ENCODE measurements at places on chromosomes 3 and 15.
A peak's percentile ranks its signal among the peaks of the same experiment; 100 is the strongest.

DNA sequence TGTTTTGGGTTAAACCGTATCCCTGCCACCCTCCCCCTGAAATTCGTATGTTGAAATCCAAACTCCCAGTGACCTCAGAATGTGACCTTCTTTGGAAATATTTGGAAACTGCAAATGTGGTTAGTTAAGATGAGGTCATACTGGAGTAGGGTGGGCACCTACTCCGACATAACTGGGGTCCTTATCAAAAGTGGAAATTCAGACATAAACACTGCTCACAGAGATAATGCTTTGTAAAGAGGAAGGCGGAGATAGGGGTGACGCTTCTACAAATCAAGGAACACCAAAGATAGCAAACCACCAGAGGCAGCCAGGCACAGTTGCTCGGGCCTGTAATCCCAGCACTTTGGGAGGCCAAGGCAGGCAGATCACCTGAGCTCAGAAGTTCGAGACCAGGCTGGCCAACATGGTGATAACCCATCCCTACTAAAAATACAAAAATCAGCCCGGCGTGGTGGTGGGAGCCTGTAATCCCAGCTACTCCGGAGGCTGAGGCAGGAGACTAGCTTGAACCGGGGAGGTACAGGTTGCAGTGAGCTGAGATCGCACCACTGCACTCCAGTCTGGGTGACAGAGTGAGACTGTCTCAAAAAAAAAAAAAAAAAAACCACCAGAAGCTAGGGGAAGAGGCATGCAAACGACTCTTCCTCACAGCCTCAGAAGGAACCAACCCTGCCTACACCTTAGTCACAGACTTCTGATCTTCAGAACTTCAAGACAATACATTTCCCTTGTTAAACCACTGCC lies 51.1 kb upstream of the CHD2 start:
- DNase-seq: peak; percentile 28

DNA sequence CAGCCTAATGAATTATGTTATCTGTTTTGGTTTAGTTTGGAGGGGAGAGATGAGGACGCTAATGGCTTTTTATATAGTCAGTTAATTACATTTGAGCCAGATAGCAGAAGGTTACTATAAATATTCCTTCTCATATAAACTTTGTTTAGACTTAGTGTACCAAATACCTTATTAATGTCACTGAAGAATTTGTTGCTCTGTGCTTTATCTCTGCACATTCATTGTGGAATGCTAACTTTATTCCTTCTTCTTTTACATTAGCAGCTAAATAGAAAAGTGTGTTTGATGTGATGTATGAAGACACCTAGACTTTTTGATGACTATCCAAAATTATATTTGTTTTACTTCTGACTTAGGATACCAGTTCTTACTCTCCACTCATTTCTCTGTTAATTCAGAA lies 105.2 kb downstream of the EPHA3 start:
- no peak for DNase-seq

DNA sequence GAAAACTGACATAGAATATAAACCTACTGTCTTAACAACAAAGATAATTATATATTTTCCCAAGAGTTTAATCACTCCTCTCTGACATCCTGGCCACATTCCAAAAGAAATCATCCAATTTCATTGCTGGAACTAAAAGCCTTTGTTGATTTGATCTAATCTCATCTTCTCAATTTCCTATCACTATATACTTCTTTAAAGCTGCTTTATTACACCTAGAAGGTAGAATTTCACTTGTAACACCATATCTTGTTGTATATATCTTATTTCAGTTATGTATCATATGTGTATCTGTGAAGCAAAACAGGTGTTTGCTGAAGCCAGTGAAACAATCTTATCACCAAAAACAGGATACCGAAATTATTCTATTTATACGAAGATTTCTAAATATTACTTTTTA lies 740.2 kb downstream of the ROBO1 start:
- no peak for DNase-seq

GRCh38 chr3:32121137-32121536 lies 14.7 kb downstream of the GPD1L start:
- DNase-seq: no peak

- no peak for DNase-seq
These were observed 563.7 kb downstream of the NSUN3 start for GRCh38 chr3:94626573-94626972.

DNA sequence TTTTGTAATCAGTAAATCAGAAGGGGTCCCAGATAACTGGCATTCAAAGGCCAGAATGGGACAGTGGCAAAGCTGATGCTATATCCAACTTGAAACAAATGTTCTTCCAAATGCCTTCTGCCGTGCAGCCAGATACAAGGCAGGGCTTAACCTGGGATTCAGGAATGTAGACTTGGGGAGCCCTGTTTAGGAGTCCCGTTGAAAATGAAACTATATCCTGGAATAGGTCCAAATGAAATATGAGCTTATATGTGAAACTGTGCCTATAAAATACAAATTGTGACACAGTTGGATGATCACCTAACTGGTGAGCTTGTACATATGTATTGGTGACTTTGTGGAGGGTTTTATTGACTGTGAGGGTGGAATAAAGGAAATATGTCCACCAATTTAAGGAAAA lies 28.7 kb downstream of the FRMD4B start:
- DNase-seq: no peak

DNA sequence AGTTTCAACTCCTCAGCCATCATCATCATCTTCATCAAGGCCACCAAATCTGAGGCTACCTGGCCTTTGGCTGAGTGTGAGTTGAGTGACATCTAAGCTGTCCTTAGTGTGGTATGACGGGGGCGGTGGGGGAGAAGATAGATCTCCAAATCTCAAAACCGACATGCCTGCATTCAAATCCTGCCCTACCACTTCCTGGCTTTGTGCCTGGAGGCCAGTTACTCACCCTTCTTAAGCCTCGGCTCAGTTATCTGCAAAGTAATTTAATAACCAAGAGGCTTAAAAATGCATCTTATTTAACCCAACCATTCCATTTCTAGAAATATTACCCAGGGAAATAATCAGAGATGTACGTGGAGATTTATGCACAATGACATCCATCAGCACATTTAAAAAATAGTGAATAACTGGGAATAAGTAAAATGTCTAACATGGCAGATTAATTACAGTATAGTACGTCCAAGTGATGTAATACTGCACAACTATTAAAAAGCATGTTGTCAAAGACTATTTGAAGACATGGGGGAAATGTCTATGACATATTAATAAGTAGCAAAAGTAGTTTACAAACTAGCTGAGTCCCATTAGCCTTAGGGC lies 167.4 kb downstream of the NTRK3 start:
- DNase-seq: no peak

DNA sequence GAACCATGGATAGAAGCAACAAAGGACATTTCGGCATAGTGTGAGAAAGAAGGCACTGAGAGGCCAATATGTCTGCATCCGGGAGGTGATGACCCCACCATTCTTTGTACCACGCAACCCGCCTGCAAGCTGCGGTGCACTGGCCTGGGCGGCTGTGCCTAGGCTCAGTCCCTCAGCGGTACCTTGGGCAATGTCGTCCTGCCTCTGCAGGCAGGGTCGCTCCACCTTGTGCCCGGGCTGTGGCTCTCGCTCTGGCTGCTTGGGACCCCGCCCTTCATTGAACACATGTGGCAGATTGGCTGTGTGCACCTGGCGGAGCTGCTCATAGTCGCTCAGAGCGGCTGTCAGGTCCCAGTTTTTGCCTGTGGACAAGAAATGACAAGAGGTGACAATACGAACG lies 243.2 kb downstream of the KLF13 start:
- no peak for DNase-seq

- DNase-seq: no peak
These were observed 225.9 kb downstream of the IGSF11 start for GRCh38 chr3:118808723-118809122.

GRCh38 chr3:24680214-24680967 lies 185.7 kb upstream of the THRB start:
- no peak for DNase-seq

DNA sequence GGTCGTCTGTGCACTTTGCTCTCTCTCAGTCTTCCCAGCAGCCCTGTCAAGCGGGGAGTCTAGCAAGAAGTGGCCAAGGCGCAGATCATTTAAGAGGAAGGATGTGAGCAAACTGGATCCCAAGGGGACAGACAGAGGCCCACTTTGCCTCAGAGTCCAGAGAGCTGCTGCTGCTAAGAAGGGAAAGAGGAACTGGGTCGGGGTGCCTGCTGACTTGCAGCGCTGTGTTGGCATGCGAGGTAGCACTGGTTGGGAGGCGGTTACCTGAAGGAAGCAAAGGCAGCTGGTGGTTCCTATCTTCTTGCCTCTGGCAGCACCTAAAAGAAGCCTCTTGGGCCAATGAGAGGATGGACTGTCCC lies 28.1 kb downstream of the SMAD3 start:
- DNase-seq: no peak

DNA sequence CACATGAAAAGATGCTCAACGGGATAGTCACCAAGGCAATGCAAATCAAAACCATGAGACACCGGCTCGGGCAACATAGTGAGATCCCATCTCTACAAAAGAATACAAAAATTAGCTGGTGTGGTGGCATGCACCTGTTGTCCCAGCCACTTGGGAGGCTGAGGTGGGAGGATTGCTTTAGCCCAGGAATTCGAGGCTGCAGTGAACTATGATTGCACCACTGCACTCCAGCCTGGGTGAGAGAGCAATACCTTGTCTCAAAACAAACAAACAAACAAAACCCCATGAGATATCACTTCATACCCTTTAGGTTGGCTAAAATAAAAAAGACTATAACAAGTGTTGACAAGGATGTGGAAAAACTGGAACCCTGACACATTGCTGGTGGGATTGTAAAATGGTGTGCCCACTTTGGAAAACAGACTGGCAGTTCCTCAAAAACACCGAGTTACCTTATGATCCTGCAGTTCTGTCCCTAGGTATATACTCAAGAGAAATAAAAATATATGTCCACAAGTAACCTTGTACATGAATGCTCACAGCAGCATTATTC lies 3.8 kb upstream of the PPARG start:
- DNase-seq: no peak

DNA sequence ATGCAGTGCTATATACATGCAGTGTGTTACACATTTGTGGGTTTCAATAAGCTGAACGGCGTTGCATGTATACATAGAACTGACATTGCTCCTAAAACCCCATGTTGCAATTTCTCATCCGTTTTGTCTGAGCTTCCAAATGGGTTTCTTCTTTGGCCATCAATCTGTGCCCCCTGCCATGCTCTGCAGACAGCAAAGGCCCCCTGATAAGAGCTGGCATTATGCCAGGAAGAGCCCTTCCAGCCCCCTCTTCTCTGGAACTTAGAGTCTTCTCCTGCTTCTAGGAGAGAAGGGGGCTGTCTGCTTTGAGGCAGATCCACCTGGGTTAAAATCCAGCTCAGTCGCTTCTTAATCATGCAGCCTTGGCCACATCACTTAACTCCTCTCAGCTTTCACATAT lies 254.0 kb downstream of the SLCO3A1 start:
- DNase-seq: no peak

GRCh38 chr3:82033186-82033585 lies 271.7 kb upstream of the GBE1 start:
- no peak for DNase-seq

DNA sequence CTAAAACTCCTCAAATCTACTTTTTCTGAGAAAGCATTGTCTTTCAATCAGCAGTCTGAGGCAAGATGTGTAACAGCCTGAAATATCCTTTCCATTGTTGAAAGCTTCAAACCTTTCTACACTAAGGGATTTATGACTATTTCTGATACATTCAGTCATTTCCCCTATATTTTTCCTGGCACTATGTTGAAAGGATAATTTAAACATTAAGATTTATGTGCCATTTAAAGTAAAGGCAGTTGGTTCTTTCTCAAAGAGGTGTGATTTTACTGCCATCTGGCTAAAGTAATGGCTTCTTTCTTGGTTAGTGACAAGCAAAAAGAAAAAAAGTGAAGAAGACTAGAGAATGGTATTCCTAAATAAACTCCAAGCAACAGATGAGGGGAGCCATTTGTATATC lies 249.6 kb upstream of the COL8A1 start:
- DNase-seq: no peak

- no peak for DNase-seq
These were observed 35.2 kb downstream of the USP13 start for GRCh38 chr3:179687967-179688535.

- DNase-seq: no peak
These were observed 202.4 kb upstream of the RGMA start for GRCh38 chr15:93291380-93291779.

DNA sequence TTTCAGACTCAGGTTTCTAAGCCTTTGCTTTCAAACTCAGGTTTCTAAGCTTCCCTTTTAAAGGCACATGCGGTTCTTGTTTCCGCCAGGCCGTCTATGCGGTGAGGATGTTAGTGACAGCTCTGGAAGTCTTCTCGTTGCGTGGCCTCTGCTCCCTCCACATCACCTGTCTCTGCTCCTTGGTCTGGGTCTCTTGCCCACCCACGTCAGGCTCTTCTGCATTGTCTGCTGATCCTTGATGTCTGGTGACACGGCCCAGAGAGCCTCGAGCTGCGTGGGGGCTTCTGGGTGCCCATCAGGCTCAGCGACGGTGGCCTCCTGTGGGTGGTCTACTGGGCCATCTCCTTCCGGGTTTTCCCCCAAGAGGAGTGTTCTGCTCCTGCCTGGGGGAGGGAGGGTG lies 30.5 kb downstream of the KLF13 start:
- DNase-seq: no peak

GRCh38 chr3:108757404-108757982 lies at the start of gene RETNLB:
Gene RETNLB, minus strand, starts transcription at chr3:108757410. Its CDS starts 225 bp downstream, at chr3:108757185.
- no peak for DNase-seq

- DNase-seq: no peak
These were observed 47.1 kb downstream of the GOLIM4 start for GRCh38 chr3:168048414-168049330.

GRCh38 chr15:55907797-55908196 lies 85.6 kb downstream of the NEDD4 start:
- DNase-seq: no peak

DNA sequence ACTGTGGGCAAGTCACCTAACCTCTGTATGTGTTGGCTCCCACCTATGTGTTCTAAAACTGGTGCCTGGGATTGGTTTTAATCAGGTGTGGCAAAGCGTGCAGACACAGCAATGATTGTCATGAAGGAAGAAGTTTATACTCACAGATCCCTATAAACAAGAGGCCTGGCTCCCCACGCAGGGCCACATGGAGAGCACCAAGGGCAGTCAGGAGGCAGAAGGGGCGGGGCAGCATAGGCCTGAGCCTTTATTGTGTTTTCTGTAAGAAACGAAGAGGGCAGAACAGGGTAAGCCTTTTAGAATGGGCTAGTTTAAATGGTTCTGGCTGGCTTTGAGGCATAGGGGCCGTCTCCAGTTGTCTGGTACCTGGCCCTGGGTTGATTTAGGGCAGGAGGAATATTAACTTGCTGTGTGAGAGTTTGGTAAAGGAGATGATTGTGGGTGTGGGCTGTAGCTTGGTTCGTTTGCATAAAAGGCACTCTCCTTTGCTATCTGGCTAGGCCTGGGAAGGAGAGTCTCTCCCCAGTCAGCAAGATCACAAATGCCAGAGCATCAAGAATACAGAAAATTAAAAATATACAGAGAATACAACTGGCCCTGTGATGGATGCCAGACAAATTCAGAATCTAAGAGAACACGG lies 2.2 kb upstream of the FBXW12 start:
- no peak for DNase-seq

GRCh38 chr3:34020170-34020569 lies 221.7 kb downstream of the PDCD6IP start:
- no peak for DNase-seq

GRCh38 chr15:75215107-75216004 lies 13.7 kb downstream of the C15orf39 start:
- DNase-seq: no peak

GRCh38 chr15:76431971-76432370 lies 95.4 kb downstream of the ISL2 start:
- DNase-seq: no peak

- DNase-seq: no peak
These were observed 157.3 kb downstream of the ADAMTS9 start for GRCh38 chr3:64530434-64531049.
